ENCODE measurements at places on chromosomes 11 and 22.

- no peak for DNase-seq
Observed at GRCh38 chr11:65304613-65305012, 10.1 kb upstream of the CDC42EP2 start.

DNA sequence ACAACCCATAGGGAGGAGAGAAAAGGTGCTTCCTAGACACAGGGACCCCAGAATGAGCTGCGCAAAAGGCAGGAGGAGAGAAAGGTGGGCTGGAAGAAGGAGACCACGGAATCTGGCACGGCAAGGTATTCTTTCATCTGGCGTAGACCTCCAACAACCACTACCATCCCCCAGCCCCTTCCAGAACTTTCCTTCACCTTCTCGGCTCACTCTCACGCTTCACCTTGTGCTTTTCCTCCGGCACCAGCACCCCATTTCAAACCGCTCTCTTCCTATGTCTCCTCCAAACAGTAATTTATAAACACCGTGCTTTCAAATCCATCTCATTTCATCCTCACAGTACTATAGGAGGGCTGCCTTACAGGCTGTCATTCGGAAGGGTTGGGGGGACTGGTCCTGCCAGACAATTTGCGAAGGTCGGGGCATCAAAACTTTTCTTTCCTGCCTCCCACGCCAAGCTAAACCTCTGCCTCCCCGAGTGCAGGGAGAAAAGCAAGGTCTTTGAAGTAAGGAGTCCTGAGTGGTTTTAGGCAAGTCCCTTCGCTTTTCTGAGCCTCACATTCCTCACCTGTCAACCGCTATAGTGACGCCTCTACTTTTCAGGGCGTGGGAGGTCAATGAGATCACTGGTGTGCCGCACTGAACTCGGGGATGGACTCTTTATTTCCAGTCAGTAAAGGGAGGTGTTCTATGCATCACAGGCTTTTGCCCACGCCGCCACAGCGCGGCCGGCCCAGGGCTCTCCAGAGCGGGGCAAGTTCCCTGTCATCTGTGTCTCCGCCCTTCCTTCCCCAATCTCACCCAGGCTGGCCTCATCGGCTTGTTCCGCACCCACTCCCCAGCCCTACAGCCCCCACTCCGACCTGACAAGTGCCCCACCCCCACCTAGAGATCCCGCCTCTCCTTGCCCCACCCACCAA lies 800 bp downstream of the KCTD21 start:
- DNase-seq = no peak

- DNase-seq = no peak
Observed at GRCh38 chr11:41497974-41498373, 38.5 kb upstream of the LRRC4C start.

- DNase-seq = no peak
Observed at GRCh38 chr11:4167292-4167691, 72.7 kb downstream of the RRM1 start.

DNA sequence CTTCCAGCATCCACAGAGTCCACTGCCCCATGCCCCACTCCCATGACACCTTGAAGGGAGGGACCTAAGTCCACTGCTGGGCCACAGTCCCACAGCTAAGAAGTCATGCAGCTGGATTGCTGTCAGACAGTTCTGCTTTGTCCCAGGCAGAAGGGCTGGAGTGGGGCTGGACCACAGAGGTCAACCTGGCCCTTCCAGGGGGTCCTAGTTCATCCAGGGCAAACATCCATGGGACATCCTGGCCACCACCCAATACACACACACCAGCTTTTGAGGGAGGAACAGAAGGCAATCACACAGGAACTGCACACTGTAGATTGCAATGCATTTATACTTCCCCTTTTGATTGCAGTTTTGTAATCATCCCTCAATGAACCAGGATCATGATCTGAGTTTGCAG lies 11.3 kb upstream of the APOL4 start:
- no peak for DNase-seq

- no peak for DNase-seq
Observed at GRCh38 chr22:42702675-42703074, 18.0 kb downstream of the A4GALT start.

DNA sequence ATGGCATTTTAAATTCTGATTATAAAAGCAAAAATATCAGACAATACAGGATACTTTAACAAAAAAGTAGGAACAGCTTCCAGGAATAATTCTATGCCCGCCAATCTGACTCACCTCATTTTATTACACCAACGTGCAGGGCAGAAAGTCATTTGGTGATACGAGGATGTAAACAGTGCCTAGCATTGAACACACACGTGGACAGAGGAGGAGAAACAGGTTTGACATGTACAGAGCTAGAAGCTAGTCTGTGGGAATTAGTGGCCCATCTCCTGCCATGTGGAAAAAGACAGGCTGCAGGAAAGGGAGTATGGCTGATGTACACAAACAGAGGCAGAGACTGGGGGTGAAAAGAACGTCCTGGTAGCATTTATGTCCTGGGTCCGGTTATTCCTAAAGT lies 9.0 kb upstream of the SPINDOC start:
- no peak for DNase-seq

DNA sequence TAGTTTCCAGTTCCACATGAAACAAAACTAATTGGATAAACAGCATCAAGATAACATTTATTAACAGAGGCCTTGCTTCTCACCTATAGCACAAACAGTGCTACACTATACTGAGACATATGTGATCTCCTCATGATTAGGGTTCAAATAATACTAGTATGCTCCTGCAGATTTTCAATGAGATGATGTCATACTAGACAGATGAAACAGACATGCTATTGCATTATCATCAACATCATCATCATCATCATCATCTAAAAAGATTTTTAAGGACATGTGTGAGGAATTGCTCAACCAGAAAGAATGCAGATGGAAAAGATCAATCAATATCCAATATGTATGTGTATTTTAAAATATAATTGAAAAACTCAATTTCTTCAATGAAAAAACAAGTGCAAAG lies 932.3 kb downstream of the METTL15 start:
- DNase-seq = no peak

DNA sequence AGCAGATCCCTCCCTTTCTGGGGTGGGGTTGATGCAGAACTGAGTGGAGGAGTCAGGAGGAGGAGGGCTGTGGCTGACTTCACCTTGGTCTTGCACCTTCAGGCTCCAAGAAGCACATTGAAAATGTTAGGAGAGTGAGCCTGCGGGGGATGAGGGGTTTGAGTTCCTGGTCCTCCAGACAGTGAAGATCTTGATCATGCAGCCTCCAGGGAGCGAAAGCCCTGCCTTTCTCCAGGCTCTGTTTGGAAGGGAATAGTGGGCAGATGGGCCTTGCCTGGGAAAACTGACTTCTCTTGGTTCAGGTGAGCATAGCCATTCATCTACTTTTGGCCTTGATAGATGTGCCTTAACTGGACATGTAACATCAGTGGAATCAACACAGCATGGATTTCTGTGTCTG lies 267.6 kb upstream of the B3GAT1 start:
- no peak for DNase-seq

GRCh38 chr22:44099696-44100095 lies 75.6 kb downstream of the PARVB start:
- DNase-seq = no peak

DNA sequence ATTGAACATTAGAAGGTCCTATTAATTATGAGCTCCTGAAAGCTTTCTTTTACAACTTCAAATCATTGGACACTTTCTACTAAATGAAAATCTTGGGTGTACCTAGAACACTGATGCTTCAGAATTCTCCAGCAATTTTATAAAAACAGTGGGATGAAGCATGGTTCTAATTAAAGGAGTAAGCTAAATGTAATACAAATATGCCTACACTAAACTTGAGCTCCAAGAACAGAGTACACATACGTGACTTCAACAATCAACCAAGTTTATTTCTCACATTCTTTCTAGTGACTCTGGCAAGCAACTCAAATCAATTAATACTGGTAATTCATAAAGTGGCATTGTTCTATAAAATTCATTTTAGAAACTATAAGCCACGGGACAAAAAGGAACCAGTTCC lies 55.5 kb downstream of the PITPNB start:
- DNase-seq = no peak

DNA sequence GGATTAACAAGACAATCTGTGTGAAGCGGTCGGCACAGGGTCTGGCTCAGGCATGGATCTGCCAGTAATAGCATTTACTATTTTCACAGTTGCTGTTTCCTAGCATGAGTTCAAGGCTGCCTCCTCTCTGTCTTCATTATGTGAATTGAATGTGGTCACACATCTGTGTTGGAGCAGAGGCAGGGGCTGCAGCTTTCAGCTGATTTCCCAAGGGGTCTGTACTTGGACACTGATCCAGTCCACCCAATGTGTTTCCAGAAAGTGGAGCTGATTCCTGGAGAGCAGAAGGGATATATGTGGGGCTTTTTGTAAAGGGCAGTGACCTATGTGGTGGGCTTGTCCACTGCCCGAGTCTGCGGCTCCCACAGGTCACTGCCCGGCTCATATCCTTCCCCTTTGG lies 3.5 kb upstream of the CELSR1 start:
- no peak for DNase-seq

DNA sequence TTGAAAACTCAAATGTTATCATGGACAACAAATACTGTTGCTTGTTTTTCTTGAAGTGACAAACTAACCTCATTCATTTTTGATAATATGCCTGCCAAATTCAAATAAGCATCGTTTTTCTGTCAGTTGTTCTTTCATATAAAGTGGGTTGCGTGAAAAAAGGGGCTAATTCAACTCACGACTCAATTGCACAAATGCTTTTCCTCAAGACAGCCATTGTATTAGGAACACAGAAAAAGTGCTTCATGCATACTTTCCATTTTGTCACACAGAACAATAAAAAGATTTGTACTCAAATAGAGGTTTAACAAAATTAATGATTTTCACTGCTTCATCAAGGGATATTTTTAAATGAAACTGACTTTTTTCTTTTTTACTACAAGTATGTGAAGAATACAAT lies 94.6 kb upstream of the ALKBH3 start:
- no peak for DNase-seq

- no peak for DNase-seq
Observed at GRCh38 chr11:1546536-1547466, 25.3 kb downstream of the DUSP8 start.

DNA sequence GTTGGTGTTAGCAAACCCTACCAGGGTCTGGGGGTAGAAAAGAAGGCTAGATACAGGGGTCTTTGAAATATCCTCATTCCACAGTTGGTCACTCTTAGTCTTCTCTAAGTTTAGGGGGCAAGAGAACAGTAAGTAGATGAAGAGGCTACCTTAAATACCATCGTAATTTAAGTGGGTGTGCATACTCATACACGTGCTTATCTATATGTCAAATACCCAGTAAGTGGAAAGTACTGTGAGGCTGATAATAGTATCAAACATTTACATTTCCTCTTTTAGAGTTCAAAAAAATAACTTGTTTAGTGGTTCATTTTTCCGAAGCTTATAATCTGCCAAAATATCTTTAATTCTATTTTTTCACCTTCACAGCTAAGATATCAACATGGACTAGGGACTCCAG lies 90.7 kb downstream of the WNT11 start:
- DNase-seq = no peak

DNA sequence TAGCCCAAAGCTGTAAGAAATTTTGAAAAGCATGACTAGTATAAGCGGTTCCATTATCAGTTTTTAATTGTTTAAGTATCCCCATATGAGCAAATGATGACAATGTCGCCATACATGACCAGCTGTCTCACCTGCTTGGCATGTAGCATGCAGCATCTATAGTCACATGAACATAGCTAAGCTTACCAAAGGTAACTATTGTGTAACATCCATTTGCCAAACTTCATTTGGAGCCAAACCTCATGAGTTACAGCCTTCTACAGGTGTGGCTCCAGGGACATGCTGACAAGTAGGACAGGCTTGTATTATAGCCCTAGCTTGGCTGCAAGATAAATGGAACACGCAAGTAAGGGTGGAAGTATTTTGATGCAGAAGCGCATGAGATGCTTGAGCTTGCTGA lies 30.4 kb downstream of the OR10A6 start:
- no peak for DNase-seq

GRCh38 chr22:38163844-38164550 lies 17.6 kb downstream of the PLA2G6 start:
- DNase-seq = no peak

- no peak for DNase-seq
Observed at GRCh38 chr22:30969532-30970355, 679 bp downstream of the TUG1 start.

DNA sequence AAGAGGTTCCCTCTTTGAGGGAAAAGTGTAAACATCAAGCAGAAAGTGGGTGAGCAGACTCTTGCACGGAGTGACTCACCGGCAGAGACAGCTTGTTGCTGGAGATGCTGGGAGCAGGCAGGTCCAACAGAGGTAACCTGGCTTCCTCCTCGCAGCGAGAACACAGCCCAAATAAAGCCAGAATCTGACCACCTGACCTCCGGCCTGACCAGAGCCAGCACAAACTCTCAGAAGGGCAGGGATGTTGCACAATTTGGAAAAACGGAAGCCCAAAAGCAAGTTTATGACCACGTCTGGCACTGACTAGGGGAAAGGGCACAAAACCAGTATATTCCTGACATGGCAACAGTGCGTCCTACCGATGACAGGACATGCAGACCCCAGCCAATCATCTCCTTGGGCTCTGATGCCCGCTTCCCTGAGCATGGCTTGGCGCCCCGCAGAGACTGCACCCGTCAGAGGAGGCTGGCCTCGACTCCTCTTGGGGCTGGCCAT lies 5.4 kb downstream of the SMCO4 start:
- no peak for DNase-seq

DNA sequence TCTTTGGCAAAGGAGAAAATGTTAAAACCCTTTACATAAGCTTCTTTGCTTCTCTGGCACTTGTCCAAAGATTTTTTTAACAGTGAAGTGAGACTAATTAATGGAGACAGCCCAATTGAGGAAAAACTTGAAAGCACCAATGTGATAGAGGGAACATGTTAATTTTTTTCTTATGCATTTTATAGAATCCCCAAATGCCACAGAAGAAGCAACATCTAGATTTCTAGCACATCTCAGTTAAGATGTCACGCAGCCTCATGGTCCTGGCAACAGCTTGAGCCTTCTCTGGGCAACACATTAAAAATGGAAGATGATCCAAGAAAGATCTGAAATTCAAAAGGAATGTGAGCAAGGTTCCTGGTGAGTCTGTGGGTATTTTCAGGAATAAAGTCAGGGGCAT lies 48.5 kb downstream of the PACSIN2 start:
- DNase-seq = no peak

DNA sequence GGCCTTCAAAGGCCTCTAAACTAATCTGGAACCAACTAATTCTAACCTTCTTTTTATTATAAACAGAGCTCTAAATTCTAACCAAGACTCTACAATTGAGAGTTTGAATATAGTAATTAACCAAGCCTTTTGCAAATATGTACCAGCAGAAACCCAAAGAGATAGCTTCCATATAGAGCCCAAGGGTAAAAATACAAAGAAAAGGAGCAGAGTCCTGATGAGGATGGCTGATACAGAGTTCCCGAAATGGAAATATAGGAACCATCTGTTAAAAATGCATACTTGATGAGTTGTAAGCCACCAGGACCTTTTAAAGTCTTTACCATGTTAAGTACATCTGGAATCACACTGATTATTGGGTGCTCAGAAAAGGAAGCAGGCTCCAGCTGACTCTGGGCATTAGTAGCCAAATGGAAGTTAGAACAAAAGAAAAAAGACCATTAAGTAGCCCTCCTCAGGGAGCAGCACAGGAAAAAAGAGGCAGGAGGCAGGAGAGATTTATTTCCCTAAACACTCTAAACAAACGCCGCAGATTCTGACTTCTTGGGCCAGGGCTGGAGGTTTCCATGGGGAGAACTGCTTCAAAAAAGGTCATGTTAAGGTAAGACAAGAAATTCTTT lies 463.1 kb upstream of the FAT3 start:
- DNase-seq = no peak
